ENCODE measurements at places on chromosomes 12 and 14.

- no peak for DNase-seq
These were observed 97.0 kb downstream of the TPH2 start for GRCh38 chr12:72035625-72036024.

GRCh38 chr12:131449027-131449426 lies 261.9 kb upstream of the SFSWAP start:
- DNase-seq = no peak

DNA sequence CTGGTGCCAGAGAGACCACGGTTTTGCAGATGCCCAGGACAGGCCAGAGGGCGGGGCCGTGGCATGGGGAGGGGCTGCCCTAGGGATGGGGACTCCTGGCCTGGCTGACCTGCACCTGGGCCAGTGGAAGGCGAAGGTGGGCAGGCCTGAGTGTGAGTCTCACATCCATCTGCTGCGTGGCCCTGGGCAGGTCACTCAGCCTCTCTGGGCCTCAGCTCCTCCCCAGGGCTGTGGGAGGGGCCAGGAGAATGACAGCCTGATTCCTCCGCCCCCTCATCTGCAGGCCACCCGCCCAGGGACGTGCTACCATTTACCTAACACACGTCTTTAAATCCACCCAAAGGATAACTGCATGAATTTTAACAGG lies 90.9 kb downstream of the GALNT9 start:
- no peak for DNase-seq

DNA sequence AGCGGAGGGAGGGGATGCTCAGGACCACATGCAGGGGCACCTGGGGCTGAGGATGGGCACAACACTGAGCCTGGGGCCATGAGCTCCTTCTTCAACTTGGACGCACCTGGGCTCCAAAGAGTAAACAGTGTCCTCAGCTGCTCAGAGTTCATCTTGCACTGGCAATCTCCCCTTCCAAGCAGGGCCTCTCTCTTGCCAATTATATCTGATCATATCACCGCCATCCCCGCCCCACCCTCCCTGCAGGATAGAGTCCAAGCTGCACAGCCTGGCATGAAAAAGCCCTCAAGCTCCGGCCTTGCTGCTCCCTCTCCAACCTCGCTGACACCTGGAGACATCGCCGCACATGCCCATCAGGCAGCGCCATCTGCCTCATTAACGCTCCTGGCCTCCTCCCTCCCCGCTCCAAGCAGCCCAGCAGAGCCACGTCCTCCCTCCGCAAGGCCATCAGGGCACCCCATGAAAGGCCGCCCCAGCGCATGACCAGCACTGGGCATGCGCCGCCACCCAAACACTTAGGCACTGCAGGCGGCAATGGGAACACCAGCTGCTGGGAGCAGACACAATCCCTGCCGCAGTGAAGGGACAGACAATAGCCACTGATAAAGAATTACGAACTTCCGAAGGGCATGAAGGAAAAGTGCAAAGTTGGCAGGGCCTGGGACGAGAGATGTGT lies 88.8 kb downstream of the CHGA start:
- no peak for DNase-seq

DNA sequence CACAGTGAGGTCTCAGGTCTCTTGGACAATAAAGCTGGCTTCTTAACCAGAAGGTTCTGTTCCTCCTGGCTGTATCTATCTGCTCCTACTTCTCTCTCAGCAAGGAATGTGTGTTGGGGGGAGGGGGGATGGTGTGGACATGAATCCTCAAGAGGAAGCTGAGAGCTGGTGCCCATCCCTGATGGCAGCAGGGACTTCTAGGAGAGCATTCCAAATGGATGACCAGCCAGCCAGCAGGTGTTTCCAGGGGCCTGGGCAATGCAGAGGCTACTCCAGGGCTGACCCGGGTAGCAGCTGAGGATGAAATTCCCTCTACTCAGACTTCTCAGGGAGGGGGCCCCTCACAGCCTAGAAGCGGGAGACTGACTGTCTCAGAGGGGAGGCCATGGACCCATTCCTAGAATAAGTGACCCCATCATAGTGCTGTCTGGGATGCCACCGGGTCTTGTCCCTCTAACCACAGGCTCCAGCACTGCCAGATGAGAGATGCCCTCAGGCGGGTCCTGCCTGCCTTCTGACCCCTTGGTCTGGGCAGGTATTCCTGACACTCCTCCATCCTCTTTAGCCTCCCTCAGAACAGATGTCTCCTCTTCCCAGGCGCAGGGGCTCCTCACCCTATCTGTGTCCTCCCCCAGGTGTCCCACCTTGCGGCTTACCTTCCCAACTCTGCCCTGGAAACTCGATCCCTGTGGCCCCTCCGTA lies 1.2 kb downstream of the RAB15 start:
- no peak for DNase-seq

- no peak for DNase-seq
These were observed 203.8 kb downstream of the CALM1 start for GRCh38 chr14:90600619-90601018.

DNA sequence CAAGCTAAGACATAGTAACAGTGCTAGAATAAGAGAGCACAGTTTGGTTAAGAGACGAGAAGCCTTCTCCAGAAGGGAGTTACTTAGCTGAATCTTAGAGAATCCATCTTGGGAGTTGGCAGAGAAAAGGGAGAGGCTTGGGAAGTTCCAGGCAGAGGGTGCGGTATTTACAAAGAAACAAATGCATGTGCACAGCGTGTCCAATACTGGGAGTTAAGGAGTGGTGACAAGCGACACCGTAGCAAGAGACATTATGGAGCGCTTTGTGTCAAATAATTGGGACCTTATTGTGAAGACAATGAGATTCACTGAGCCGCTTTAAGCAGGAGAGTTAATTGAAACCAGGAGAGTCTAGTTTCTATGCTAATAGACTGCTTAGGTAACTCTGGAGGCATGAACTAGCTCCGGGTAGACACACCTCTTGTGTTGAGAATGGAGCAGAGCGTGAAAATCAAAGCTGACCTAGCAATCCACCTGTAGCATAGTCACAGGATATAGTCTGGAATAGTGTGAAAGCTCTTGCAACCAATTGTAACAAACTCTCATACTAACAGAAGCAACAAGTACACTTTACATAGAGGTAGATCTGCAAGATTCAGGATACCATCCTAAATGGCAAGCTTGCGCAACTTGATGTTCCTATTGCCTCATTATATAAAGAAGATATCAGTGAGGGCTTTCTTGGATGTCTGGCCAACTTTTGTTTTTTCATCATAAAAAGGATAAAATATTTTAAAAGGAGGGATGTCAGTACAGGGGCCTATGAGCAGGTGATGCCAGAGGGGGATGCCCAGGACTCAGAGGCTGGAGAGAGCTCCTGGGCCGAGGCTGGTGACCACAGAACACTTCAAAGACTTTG lies 5.3 kb downstream of the ALDH1L2 start:
- DNase-seq = no peak

DNA sequence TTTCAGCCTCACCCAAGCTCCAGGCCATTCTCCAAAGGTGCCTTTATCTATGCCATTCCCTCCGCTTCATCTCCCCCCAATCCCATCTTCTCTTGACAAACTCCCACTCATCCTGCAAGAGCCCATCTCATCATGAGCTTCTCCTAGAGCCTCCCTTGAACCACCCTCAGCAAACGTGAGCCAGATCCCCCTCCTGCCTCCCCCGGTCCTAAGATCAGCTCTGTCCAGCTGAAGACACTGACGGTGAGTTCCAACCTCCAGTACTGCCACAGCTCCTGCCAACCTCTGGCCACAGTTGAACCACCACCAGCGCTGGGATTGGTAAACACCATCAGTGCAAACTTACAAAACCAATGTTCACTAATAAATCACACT lies 124.6 kb downstream of the BCL11B start:
- DNase-seq = no peak

- DNase-seq = no peak
These were observed 45.4 kb upstream of the SRP54 start for GRCh38 chr14:34937442-34937841.

DNA sequence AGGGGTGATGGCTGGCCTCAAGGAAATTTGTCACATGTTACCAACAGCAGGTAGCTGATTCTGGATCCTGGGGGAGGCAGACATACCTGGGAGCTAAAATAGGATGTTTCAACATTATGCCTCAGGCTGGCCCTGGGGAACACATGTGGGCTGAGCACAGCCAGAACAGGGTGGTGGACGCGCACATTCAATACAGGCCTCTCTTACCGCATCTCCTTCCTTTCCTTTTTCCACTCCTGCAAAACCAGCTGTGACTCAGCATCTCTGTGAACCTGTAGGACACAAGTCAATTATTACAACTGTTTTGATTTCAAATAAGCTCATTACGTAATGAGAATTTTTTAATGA lies 61.0 kb downstream of the NT5DC3 start:
- no peak for DNase-seq

DNA sequence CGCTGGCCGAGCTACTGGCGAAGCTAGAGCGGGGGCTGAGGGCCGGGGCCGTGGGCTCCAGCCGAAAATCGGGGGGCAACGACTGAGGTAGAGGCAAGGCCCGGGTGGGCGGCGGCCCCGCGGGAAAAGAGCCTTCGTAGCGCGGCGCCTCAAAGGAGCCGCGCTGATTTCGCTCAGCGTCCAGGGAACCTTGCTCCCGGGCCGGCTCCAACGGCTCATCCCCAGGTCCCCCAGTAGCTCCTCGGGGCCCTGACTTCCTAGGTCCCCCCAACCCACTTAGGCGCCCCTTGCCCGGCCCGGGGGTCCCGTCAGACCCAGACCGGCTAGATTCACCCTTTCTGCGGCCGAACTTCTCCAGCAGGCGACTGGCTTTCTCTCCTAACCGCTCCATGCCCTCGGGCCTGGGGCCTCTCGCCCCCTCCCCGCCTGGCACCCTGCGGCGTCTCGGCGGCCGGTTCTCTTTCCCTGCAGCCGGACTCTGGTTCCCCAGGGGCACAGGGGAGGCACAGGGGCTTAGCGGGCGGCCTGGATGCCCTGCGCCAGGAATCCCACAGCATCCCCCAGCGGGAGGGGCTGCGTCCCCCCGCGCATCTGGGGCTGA lies 375 bp downstream of the AJUBA start:
- DNase-seq = no peak

GRCh38 chr12:116528065-116528464 lies 31.1 kb upstream of the MAP1LC3B2 start:
- DNase-seq = no peak

- DNase-seq = no peak
These were observed 156.1 kb downstream of the VRK1 start for GRCh38 chr14:96953087-96953874.

GRCh38 chr12:64273527-64274403 lies 51.7 kb upstream of the KICS2 start:
- DNase-seq = no peak

DNA sequence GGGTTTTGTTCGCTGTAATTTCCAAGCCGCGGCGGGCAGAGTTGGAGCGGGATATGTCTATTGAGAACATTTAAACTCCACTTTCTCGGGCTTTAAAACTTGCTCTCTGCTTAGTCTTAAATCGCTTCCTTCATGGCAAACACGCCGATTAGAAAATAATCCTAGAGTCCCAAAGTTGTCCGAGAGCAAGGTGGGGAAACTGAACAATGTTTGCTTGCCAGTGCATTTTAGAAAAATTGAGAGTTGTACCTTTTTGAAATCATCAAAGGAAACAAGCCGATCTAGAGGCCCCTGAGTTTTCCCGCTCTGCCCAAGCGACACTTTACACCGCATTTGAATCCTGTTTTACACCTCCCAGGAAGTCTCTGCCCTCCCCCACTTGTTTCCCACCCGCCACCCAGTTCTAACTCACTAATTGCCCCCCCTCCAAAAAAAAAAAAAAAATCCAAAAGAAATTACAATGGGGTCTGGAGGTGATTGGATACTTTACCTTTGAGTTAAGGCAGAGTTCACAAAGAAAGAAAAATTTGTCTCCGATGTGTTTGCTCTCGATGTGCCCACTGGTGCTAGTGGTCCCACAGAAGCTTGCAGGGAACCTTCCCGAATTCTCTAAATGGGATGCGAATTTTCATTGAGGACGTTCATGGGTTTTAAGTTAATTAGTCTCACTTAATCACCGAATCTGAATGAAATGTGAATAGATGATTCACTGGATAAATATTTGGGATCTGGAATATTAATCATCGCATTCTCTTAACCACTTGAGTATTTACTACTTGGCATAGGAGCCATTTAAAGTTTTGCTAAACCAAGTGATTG lies 2.3 kb downstream of the HMGA2 start:
- DNase-seq = no peak

DNA sequence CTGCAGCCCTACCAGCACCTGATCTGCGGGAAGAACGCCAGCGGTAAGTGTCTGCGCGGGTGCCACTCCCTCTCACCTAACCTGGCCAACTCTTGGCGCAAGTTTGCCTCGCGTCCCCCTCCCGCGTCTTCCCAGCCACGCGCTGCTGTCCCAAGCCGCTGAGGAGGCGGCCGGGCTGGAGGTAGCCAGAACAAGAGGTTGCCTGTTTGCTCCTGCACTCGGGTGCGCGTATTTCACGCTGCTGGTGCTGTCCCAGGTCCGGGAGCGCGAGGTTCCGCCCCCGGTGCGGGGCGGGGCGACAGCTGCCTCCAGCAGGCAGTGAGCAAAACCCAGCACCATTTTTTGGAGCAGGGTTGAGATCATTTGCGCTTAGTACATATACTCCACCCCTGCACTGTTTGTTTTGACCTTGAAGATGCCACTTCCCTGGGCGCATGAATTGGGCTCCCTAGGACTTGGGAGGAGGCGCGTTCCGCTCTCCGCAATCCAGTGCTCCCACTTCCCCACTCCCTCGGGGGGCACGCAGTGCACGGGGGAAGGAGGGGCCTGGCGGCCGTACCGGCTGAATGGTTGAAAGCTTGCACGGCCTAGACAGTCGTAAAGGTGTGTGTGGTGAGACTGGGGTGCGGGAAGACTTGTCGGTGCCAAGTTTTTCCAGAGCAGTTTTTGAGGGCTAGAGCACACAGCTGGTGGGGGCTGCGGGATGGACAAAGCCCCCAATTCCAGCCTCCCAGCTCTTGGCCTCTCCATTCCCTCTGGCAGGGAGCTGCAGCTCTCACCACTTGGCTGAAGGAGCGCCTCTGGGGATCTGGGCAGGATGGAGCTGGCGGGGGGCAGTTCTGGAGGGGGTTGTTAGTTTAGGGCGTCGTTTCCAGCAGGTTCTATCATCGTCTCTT lies 226.9 kb upstream of the CRY1 start:
- no peak for DNase-seq

- DNase-seq = no peak
These were observed 13.0 kb downstream of the PARP2 start for GRCh38 chr14:20356422-20356821.

DNA sequence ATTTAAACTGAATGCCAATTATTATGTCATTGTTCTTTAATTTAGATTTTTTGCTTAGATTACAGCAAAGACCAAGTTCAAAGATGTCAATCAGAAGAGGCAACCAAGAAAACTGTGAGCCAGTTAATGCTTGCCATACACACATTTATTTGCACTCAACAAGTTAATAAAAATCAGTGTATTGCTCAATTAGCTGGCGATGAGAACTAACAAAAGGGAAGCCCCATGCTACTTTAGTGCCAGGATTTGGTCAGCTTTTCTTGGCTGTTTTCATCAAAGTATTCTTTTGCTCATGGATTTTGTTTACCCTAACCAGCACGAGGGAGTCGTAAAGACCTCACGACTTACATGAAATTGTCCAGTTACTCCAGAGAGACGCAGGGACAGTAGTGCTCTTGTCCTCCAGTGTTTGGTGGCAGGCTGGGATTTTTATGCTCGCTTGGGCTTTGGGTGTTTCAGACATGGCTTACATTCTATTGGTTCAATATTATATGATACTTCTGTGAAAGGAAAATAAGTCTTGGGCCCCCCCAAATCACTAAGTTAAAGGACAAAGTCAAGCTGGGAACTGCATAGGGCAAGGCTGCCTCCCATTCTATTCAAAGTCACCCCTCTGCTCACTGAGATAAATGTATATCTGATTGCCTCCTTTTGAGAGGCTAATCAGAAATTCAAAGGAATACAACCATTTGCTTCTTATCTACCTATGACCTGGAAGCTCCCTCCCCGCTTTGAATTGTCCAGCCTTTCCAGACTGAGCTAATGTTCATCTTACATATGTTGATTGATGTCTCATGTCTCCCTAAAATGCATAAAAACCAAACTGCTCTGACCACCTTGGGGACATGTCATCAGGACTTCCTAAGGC lies 7.4 kb upstream of the B4GALNT1 start:
- no peak for DNase-seq

All from tibial nerve (tissue), 4 donors.